Karpas-422 (cell line): ENCODE measurements at places on chromosomes 3 and 15. TPM values are rescaled to one million over a fixed set of nuclear protein-coding genes. Genes with fewer than 3 reads are reported as not detected.

The STRIT1 gene
- total RNA-seq = not detected in 2 replicates

The HTR3D gene
- not detected in 2 replicates for total RNA-seq

The DPPA2 gene
- not detected in 2 replicates for total RNA-seq

The GOLGA6A gene
- not detected in 2 replicates for total RNA-seq

The MESP1 gene
- 0.14 TPM in 1 of 2 replicates, not detected in the other for total RNA-seq

The CAV3 gene
- total RNA-seq = not detected in 2 replicates

The PLXNA1 gene
- 7.5 and 15.8 TPM in 2 replicates for total RNA-seq

The CHRFAM7A gene
- total RNA-seq = not detected in 2 replicates
